ENCODE measurements at places on chromosomes 6 and 20.

DNA sequence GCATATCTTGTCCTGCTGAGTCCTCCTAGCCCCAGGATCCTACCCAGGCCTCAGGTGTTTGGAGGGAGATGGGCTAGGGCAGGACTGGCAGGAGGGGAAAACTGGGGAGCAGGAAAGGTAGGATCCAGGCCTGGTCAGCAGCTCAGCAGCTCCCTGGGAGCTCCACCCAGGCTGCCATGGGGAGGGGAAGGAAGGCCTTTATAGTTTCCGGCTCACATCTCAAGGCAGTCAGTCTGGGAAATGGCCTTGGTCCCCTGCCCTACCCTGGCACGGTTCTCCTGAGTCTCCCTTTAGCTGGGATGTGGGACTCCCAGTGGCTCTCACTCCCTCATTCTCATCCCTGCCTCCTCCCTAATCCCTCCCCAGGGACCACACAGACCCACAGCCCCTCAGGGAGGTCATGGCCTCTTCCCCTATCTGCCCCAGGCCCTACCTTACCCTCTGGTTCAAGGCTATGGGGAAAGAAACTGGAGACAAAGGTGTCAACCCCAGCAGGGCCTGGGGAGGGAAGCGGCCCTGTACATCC is 1.6 kb downstream of the SLC44A4 start:
- no peak for DNase-seq

GRCh38 chr6:139112146-139112545 is 22.7 kb upstream of the HECA start:
- no peak for DNase-seq

GRCh38 chr20:18986146-18986830 is 172.7 kb downstream of the SCP2D1 start:
- DNase-seq: no peak

- no peak for DNase-seq
Observed at GRCh38 chr20:24684956-24685691, 215.7 kb downstream of the SYNDIG1 start.

- no peak for DNase-seq
Observed at GRCh38 chr6:45881705-45882467, 133.8 kb downstream of the CLIC5 start.

DNA sequence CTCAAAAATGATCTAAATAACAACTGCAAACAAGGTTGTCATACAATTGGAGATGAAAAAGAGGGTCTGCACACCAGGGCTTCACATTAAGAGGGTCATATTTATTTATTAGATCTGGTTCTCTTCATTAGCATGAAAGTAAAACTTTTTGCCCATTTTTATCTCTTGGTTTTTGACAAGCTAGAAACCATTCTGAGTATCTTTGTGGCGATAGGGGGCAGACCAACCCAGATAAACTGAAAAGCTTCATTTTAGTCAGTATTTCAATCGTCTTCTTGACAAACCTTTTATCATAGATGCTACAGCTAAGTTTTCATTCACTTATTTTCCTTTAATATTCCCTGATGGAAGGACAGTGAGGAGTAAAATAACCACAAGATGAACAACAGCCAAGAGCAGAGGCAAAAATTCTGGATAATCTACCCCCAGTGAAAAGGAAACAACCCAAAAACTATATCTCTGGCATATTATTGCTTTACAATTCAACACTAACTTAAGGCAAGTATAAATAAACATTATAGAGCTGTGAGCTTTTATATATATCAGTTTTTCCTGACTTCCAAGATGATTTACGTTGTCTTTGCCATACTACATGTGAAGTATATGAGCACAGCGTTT is 45.2 kb downstream of the THEMIS start:
- peak; percentile 49 for DNase-seq

DNA sequence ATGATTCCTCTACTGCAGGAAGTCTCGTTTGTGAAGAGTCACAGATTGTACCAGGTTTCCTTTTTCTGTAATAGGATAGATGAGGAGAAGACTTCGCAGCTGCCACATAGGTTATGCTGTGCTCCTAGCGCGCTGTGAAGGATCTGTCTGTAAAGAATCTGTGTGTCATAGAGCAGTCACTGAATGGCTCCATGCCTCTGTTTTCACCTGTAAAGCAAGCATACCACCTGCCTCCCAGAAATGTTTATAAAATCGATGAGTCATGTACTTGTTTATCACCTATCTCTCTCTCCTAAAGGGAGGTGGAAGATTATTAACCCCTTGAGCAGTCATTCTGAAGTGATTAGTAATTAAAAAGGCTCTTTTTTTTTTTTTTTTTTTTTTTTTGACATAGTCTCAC is 86.6 kb downstream of the TFAP2B start:
- DNase-seq: no peak

GRCh38 chr6:80217794-80218193 is 111.3 kb downstream of the BCKDHB start:
- DNase-seq: no peak

- peak; percentile 18 for DNase-seq
Observed at GRCh38 chr20:10673842-10674683, at the start of gene JAG1. Gene JAG1, minus strand, starts transcription at chr20:10673999. Its CDS starts 469 bp downstream, at chr20:10673530.

DNA sequence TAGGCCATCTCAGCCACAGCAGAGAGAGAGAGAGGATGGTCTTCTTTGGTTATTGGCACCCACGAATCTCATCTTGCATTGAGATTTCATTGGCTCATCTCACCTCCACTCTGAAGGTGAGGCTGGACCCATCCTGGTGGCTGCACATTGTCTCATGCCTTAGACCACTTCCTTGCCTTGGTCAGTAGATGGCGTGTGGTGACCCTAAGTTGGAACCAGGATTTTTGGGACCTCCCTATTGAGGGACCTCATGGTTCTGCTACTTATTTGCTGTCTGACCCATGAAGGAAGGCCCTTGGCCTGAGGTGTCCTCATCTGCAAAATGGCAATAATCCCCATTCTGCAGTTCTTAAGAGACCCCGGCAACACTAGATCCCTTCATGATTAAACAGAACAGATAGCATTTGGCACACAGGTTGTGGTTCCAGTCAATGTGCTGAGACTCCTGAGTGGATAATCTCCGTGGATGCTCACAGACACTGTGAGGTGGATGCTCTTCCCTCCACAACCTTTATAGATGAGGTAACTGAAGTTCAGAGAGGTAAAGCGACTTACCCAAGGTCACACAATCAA is 21.5 kb upstream of the AAR2 start:
- DNase-seq: no peak

DNA sequence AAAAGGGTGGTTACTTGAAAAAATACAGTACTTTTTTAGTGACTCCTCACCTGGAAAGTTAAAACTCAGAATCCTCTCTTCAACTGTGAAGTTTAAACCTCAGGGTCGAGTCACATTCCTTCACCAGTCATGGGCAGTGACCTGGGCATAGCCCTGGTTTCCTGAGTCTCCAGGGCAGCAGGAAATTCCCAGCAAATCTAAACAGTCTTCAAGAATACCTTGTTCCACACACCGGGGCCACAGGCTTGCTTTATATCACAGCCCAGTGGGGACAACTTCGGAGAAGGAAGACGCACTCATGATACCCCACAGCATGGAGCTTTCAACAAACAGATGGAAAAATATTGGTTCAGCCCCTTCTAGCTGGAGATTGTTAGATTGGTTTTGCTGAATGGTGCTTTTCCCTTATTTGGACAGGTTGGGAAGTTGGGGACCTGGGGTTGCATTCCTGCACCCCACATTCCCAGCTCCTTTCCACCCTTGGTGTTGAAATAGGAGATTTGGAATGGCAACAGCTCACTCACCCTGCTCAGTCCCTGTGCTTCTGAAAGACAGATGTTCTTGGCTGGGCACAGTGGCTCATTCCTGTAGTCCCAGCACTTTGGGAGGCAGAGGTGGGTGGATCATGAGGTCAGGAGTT is 113.0 kb upstream of the TMEM170B start:
- DNase-seq: no peak
